NCI-H345 (cell line): ENCODE measurements at places on chromosomes 12 and 14.

DNA sequence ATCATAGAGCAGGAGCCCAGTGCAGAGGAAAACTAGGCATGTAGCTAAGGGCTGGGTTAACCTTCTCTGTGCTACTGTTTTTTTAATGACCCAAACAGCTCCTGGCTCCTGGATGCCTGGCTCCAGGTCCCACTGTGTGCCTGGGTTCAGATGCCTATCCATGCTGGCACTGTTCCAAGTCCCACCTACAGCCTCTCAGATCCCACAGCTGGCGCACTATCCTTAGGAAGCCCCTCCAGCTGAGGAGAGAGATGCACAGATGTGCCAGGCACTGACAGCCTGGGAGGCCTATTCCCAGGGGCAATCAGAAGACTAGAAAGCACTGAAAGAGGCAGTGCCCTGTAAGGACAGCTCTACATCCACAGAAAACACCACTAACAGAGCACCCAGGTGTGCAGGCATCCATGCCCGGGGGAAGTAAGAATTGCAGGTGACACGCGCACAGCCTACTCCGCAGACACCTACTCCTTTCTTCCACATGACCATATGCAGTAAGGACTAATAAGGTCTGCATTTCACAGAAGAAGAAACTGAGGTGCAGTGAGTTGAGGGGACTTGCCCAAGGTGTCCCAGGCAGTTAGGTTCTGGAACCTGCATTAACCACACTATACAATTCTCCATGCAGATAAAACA, 51.2 kb downstream of the PITPNM2 start:
- DNase-seq, result peak; percentile 66

GRCh38 chr14:86521031-86521730, 991.2 kb downstream of the FLRT2 start:
- no peak for DNase-seq

DNA sequence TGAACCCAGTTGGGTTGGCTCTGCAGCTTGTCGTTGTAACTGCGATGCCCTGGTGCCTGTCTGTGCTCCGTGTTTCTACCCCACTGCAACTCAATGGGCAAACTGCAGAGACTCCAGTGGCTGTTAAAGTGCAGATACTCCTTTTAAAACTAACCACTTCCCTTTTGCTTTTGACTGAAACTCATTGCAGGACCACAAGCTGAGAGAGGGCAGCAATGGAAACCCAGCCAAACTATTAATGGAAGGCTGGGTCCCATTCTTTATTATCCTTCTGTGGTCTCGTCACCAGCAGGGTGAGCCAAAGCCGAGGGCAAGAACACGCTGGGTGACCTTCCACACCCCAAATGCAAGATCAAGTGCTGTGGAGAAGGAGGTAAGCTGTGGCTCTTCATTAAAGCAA, 910.4 kb downstream of the VRK1 start:
- no peak for DNase-seq

- DNase-seq, result no peak
Observed at GRCh38 chr12:45988264-45988663, 2.1 kb downstream of the SCAF11 start.

- DNase-seq, result peak; percentile 74
Observed at GRCh38 chr14:80996049-80996901, 40.9 kb downstream of the TSHR start.

- no peak for DNase-seq
Observed at GRCh38 chr12:24948420-24948756, 513 bp downstream of the BCAT1 start.

- no peak for DNase-seq
Observed at GRCh38 chr14:84323978-84324377, 1206.0 kb upstream of the FLRT2 start.

GRCh38 chr14:24630872-24631477, 3.0 kb downstream of the GZMB start:
- DNase-seq, result peak; percentile 81

DNA sequence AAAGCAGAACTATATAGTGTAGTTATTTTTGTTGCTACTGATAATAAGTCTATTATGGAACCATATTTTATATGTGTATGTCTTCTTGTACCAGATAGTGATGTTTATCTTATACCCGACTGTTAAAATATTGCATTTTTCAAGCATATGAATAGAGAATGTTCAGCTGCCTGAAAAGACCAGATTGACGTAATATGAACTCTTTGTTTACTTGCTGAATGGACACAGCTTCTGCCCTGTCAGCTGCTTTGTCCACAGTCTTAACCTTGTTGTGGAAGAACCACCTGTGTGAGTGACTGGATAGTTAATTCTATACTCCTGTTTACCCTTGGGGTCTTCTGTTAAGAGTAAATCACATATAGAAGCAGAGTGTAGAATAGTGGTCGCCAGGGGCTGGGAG, 109.3 kb downstream of the LGR5 start:
- no peak for DNase-seq

DNA sequence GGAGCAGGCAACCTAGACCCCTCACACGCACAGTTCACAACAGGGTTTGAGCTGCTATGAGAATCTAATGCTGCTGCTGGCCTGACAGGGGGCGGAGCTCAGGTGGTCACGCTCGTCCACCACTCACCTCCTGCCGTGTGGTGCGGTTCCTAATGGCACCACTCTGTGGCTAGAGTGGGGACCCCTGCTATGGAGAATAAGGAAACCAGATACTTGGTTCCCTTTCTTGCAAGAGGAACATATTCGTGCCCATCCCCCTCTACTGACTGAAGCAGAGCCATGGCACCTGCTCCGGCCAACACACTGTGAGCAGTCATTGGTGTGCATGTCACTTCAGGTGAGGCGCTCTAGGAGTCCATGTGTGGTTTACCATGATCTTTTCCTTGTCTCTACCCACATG, 30.4 kb upstream of the RIMBP2 start:
- no peak for DNase-seq

- no peak for DNase-seq
Observed at GRCh38 chr14:71267007-71267513, 359.8 kb downstream of the PCNX1 start.

- peak; percentile 70 for DNase-seq
Observed at GRCh38 chr12:112916270-112916669, 9.5 kb downstream of the OAS1 start.

DNA sequence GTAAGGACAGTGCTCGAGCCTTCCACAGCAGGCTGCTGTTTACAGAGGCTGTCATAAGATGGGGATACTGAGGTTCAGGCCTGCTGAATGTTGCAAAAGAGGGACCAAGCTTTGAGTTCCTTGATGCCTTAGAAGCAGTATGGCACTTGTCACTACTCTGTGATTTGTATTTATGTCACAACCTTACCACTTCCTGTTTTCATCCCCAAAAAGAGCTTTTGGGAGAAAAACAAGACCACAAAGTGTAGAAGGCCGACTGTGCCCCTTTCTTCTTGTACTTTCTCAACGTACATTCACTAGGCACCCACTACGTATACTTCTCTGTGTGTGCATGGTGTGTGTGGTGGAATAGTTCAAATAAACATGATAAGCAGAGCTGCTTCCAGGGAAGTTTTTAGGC, 90.1 kb downstream of the DRAM1 start:
- DNase-seq, result no peak

GRCh38 chr12:56851462-56851861, 82.7 kb downstream of the SDR9C7 start:
- DNase-seq, result no peak

DNA sequence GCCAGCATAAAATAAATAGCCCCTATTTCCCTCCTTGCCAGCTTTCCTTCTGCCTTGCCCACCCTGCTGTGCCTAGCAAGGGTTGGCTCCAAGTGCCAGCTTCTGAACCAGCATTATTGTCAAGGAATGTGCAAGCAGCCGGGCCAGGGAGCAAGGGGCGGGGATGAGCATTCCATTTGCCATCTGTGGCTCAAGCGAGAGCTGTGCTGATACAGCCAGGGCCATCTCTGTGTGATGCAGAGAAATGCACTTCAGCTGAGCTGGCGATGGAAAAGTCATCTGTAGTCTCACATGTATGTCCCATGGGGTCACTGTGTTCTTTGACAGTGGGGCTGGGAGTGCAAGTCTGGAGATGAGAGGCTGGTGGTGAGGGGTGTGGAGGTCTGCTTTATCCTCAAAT, 137.3 kb downstream of the SUDS3 start:
- no peak for DNase-seq
